ENCODE measurements at places on chromosomes 7 and 10. TPM values are rescaled to one million over a fixed set of nuclear protein-coding genes. Genes with fewer than 3 reads are reported as not detected.

Gene UBTD1
- 0.58 TPM for total RNA-seq

GRCh38 chr7:17558558-17559332 is 260.3 kb downstream of the AHR start:
- H3K4me1 ChIP-seq, result no peaks in the 10 kb centered on the region
- no peak overlapping the region for H3K27ac ChIP-seq
- H3K36me3 ChIP-seq, result no peaks in the 10 kb centered on the region
- H3K4me3 ChIP-seq, result no peak overlapping the region

- peaks cover 57% of the 10 kb centered on the region for H3K4me1 ChIP-seq
- peak overlapping the region; percentile 59 for H3K4me3 ChIP-seq
- H3K36me3 ChIP-seq, result peaks cover 31% of the 10 kb centered on the region
- H3K27ac ChIP-seq, result peak overlapping the region; percentile 95
- peak; percentile 58 for DNase-seq
These were observed 97.5 kb downstream of the PFKFB3 start for GRCh38 chr10:6300106-6300783.

Gene SPDYE6
- not detected for total RNA-seq

Data from activated CD8-positive, alpha-beta T cell treated with anti-CD3 and anti-CD28 coated beads, Interleukin-2, amount 10 ng/mL, durations not matched to agents 7 days and 5 days (primary cell).